ENCODE measurements at places on chromosomes 1 and 21.

- DNase-seq, result peak; percentile 54
Measured at GRCh38 chr1:53583868-53584776, 124.9 kb downstream of the DMRTB1 start.

GRCh38 chr1:86429835-86430234 lies 5.9 kb downstream of the CLCA2 start:
- no peak for DNase-seq

DNA sequence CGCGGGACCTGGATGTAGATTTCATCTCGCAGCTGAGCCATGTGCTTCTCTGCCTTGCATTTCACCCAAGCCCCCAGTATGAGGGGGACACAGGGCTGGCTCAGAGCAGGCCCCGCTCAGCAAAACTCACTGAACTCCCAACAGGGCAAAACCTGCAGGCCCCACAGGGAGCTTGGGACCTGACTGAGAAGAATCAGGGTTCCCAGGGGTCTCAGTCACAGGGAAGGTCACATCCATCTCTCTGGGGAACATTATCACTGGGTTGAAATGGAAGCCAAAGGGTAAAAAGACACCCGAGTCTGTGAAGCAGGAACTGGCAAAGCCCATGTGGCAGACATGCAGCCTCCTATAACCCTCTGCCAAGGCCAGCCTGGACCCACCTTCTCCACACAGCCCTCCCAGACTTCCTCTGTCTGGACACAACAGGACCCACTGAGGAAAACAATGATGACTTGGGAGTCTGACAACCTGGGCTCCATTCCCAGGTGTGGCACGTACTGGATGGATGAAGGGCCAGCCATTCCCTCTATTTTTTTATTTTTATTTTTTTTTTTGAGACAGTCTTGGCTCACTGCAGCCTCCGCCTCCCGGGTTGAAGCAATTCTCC lies 11.7 kb downstream of the HSPG2 start:
- DNase-seq, result no peak

DNA sequence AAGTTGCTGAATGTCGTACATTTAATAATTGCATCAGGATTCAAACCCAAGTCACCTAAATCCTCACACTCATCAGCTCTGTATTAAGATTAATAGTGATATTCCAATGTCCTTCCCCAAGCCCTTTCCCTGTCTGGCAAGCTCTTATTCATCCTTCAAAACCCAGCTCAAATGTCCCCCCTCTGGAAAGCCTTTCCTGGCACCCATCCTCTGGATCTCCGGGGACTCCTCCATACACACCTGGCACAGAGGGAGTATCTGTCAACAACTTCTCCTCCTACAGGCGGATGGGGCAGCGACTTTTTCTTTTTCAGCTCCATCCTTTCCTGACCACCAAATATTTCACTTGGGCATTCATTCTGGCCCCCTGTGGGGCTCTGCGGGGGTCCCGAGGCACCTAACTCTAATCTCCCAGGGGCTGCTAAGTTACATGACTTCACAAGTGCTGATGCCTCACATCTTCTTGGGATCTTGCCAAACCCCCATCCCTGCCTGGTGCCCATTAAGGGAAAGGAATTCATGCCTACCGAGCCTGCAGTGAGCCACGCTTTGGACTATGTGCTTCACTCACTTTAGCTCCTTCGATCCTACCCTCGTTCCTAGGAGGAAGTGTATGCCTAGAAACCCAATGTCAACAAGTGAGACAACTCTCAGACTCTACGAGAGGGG lies 15.2 kb downstream of the TINAGL1 start:
- peak; percentile 87 for DNase-seq

GRCh38 chr1:33519240-33519884 lies 46.9 kb downstream of the ZSCAN20 start:
- no peak for DNase-seq

DNA sequence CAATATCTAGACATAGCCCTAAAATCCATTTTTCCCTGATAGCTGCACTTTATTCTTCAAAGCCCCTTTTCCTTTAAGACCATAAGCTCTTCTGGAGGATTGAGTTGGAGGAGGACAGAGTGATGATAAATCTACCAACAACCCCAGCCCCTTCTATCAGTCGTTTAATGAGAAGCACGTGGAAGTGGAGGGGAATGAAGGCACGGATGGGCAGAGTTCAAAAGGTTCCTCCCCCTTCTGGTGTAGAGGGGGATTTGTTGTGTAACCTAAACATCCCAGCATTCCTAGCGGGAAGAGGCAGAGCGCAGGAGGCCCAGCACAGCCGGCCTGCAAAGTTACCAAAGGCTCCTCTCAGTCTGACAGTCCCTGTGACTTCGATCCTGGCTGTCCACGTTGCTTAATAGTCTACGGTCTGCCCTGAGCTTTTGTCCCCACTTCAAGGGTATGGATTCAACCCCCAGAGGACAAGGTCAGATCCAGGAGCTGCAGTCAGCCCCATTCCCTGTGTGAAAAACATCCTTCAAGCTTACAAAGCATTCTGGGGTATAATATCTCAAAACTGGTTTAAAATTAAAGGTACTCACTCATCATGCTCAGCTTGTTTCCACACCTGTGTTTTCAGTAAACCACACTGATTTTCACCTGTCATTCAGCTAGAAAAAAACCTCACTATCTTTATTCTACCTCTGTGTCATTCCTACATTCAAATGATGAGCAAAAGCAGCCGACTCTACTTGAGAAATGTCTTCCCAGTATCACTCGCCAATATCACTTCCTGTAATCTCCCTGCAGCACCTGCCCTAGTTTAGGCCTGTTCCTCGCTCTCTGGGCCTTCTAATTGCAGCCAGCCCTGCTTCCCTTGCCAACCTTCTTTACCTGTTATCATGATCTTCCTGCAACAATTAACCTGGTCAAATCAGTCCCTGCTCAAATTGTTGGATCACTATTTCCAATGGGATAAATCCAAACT lies 117.9 kb downstream of the PLPP3 start:
- DNase-seq, result no peak

DNA sequence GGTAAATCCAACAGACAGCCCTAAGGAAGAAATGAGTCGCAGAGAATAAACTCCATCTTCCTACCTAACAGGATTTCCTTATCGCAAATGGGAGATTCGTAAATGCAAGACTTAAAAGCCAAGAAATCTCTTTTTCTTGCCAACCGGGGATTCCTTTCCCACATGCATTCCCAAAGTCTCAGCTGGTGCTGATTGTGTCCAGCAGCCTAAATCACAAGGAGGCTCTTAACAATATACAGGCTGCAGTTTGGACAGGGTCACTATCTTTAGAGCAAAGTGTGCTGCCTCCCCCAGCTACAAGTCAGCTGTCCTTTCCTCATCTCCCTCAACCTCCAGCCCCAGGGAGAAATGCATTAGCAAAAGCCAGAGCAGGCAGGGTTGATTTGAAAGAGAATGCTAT lies 189.8 kb upstream of the PLXNA2 start:
- no peak for DNase-seq

DNA sequence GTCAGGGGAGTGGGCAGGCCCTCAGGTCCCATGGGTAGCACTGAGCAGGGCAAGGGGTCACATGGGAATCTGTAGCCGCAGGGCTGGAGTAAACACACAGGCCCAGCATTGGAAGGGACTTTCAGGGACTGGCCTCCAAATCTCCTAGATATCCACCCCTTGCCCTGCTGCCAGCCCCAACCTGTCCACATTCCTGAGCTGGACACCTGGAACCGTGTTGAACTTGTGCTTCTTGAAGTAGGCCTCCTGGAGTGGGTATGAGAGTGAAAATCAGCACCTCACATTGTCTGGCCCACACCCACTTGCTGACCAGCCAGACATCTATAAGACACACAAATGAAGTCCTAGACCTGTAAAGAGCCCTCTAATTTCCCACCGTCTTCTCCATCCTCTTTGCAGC lies 7.7 kb downstream of the POMGNT1 start:
- no peak for DNase-seq

GRCh38 chr1:150906329-150906728 lies 19.4 kb downstream of the CTXND2 start:
- no peak for DNase-seq

- DNase-seq, result no peak
Measured at GRCh38 chr1:36463463-36463802, 751 bp downstream of the MRPS15 start.

DNA sequence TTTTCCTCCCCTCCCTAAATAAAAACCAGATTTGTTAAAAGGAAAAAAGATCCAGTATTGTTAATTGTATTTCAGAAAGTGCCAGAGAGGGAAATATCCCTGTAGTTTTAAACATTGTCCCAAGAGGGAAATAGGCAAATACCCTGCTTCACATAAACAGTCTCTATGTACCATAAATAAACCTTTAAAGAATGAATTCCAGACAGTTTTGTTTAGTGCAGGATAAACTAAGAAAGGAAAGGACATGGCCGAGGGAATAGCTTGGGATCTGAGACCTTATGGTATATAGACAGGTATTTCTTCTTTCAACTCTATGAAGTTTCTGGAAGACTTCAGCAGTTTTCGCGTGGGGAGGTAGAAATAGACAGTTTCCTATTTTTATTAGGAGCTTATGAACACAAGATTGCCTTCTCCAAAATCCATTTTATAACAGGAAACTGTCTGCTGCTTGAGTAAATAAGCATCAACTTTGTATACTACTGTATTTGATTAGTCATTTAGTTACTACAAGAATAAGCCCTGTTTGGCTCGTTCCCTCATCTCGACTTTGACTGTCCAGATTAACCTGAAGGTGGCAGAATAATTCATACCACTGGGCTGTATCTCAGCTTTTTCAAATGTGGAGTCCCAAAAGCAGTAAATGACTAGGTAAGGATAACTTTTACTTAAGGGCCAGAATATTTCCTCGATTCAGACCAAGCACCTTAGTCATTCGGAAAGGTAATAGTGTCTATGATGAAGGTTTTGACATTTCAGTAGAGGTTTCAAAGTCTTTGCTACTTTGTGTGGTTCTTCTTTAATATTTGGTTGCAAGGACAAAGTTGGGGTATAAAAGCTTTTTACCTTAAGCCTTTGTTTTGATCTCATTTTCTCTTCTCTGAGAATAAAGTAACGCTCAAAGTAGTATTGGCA lies 177.5 kb downstream of the VPS13D start:
- DNase-seq, result no peak

DNA sequence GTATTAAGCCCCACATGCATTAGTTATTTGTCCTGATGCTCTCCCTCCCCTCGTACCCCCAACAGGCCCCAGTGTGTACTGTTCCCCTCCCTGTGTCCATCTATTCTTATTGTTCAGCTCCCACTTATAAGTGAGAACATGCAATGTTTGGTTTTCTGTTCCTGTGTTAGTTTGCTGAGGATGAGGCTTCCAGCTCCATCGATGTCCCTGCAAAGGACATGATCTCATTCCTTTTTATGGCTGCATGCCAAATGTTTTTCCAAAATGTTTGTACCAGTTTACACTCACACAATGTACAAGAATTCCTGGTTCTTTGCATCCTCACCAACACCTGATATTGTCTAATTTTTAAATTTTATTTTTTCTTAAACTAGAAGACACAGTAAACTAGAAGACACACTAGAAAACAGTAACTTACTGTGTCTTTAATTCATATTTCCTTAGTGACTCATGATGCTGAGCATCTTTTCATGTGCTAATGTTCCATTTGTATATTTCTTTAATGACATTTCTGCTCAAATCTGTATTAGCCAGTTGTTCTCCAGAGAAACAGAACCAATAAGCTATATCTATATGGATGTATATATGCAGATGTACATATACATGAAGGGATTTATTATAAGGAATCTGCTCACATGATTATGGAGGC lies 19.4 kb upstream of the USP1 start:
- DNase-seq, result no peak

DNA sequence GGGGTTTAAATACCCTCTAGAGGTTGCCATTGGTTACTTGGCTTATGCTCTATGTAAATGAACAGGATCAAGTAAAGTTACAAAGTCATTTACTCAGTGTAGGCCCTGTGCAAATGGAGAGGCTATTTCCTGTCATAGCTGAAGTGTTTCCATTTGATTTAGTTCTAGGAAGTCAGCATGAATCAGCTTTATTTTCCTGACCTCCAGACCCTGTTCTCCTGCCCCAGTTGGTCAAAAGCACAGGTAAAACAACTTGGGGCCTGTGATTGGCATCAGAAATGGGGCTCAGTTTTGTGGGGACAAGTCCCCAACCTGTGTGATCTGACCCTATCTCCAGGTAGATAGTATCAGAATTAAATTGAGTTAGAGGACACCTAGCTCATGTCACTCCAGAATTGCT lies 239.9 kb downstream of the HHAT start:
- no peak for DNase-seq

DNA sequence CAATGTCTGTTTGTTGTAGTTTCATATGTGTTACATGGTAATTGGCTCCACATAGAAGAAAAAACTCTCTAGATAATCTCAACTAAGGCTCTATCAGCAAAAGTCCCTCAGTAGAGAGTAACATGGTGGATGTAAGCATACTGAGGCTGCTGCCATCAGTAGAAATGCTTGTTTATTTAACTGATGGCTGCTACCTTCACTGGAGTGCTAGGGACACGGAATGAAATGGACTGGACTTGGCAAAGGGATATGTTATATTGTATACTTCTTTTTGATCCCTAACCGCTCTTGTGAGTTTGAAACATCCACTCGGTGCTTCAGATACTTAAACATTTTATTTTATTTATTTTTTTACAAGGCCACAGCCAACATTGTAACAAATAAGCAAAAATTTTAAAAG lies 143.0 kb downstream of the ZNF281 start:
- DNase-seq, result no peak

DNA sequence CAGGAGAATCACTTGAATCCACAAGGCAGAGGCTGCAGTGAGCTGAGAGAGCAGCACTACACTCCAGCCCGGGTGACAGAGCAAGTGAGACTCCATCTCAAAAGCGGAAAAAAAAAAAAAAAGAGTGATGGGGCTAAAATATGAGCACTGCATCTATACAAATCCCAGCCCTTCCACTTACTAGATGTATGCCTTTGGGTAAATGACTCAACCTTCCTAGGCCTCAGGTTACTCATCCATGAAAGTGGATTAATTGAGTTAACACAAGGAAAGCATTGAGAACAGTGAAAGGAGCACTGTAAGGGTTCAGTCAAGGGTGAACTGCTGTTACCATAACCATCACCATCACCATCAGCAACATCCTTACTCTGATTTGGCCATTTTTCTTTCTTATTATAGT lies 226.4 kb upstream of the C8B start:
- no peak for DNase-seq

GRCh38 chr1:3531928-3532327 lies 77.5 kb downstream of the ARHGEF16 start:
- no peak for DNase-seq

GRCh38 chr1:159009287-159009686 lies 420 bp upstream of the IFI16 start:
- no peak for DNase-seq

DNA sequence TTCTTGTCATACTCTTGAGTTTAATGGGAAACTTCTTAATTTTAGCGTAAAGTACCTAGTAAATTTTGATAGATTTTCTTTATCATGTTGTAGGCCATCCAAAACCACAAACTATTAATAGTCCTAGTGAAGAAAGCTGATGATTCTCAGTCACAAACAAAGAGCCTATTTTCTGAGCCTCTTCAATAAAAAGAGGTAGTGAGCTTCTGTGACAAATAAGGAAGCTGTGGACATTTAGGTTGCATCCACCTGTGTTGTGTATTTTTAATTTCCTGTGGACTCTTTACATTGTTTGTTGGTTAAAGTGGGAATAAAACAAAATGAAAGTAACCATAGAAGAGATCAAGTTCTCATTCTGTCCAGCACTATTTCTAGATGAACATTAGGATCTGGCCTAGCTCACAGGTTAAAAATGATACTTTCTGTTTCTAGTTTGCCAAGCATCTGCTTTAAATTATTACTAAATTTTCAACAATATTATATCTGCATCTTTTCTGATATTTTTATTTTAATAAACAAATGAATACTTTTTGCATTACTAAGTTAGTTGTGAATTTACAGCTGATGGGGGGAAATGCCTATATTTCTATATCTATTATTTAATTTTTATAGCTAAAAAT lies 702.2 kb upstream of the ADGRL4 start:
- no peak for DNase-seq

All from coronary artery (tissue), 2 donors.